ENCODE measurements at places on chromosomes 7 and 10.

DNA sequence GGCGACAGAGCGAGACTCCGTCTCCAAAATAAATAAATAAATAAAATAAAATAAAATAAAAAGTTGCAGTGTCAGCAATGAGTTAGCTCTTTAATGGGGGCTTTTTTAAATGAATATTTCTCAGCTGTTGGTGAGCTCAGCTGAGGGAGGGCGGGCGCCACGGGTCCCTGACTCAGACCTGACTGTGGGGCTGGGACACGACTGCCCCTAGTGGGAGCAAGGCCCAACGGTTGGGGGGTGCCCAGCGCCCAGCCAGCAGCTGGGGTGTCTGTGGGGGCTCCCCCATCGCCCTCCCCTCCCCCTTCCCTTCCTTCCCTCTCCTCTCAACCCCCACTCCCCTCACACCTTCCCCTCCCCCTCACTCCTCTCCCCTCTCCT lies 46.6 kb downstream of the PWWP2B start:
- DNase-seq: no peak

DNA sequence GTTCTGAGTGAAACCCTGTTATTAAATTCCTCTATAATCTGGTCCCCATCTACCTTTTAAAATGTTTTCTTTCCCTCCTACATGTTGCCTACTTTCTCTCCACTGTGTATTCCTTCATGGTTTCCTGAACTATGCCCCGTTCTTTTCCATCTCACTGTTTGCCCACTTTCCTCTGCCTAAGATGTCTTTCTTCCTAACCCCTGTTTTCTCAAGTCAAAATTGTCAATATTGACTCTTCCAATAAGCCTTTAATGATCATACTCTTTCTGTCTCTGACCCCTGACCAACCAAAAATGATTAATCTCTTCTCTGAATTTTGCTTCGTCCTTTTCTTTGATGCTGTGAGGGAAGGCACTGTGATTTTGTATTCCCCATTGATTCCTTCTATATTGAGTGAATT lies 30.6 kb upstream of the OIT3 start:
- DNase-seq: no peak

- no peak for DNase-seq
Measured at GRCh38 chr10:1530871-1531517, 206.3 kb downstream of the ADARB2 start.

- no peak for DNase-seq
Measured at GRCh38 chr7:100902638-100903037, 7.0 kb upstream of the ACHE start.

- no peak for DNase-seq
Measured at GRCh38 chr10:120121768-120122167, 229.2 kb downstream of the SEC23IP start.

All from fibroblast of pulmonary artery (primary cell).